Right renal cortex interstitium (tissue), 3 donors: ENCODE measurements at places on chromosomes 12 and 14. TPM values are rescaled to one million over a fixed set of nuclear protein-coding genes. Genes with fewer than 3 reads are reported as not detected.

OR4K1 gene
- not detected for polyA plus RNA-seq

NAV3 gene
- polyA plus RNA-seq, result 8.4 TPM

KRT8 gene
- 214 TPM for polyA plus RNA-seq

DNA sequence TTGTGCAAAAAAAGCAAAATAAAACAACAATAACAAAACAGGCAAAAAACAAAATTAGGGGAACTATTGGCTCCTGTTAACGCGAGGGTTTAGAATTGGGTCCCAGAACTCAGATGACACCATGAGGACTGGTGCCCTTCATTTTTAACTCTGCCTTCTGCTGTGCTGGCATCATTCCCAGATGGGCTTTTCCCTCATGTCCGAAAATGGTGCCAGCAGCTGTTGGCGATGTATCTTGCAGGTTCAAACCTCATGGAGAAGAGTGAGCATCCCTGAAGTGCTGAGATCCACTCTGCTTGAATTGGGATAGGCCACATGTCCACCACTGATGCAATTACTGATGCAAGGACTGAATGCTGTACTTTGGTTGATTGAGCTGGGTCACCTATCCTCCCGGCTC, 61.1 kb downstream of the MYRFL start:
- DNase-seq, result no peak

DNA sequence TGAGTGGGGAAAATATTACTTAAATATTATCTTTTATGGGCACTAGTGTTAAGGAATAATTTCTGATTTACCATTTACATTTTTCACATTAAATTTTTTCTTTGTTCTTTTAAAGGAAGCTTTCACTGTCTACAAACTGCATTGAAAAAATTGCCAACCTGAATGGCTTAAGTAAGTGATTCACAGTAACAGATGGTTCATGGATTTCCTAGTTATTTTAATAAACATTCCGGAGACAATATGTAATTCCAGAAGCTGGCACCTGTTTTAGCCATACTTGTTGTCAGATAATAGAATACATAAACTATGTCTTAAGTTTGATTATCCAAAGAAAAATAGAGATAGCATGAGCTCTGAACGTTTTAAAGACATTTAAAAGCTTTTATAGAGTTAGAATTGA, 17.1 kb downstream of the DNAL1 start:
- DNase-seq, result no peak

GRCh38 chr12:52669426-52669825, 10.8 kb downstream of the KRT1 start:
- DNase-seq, result no peak

GRCh38 chr14:38389681-38390080, 133.8 kb upstream of the CLEC14A start:
- DNase-seq, result no peak

VWF gene
- 12.5 TPM for polyA plus RNA-seq

DNA sequence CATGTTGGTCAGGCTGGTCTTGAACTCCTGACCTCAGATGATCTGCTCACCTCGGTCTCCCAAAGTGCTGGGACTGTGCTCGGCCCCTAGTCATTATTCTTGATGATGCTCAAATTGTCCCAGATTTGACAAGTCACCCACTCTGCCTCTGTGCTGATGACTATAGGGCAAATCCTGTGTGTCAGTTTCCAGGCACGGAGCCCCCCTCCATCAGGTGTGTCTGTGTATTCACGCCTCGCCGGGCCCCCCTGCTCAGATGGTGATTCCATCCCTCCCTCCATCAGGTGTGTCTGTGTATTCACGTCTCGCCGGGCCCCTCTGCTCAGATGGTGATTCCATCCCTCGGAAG, 4.3 kb upstream of the GPR132 start:
- no peak for DNase-seq

DNA sequence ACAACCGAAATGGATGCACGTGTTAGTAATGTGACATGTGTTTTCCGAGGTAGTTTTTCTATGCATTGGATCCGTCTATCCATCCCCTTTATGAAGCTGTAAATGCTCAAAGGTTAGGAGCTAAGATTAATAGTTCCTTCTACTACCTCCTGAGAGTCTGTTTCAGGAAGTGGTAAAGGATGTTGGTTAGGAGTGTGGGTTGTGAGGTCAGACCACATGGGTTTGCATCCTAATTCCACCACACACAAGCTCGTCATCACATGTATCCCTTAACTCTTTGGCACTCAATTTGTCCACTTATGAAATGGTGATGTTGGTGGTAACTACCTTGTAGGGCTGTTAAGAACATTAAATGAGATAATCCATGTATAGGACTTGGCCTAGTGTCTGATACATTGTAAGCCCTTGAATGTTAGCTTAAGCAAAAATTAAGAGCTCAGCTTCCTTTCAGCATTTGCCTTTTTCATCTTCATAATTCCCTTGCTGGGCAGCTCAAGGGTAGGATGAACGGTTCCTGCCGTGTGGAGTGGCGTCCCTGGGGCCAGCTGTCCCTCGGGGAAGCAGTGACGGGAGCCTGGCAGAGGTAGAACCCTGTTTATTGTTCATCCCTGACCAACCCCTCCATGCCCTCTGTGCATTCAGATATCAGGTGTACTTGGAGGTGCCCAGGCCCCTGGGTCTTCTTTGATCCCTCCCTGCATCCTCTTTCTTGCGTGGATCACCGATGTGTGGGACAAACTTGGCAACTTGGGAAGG, 52.3 kb downstream of the TSPAN9 start:
- no peak for DNase-seq

AKAP6 gene
- polyA plus RNA-seq, result 3.3 TPM

- no peak for DNase-seq
Measured at GRCh38 chr12:2292560-2292959, 239.8 kb downstream of the CACNA1C start.

DNA sequence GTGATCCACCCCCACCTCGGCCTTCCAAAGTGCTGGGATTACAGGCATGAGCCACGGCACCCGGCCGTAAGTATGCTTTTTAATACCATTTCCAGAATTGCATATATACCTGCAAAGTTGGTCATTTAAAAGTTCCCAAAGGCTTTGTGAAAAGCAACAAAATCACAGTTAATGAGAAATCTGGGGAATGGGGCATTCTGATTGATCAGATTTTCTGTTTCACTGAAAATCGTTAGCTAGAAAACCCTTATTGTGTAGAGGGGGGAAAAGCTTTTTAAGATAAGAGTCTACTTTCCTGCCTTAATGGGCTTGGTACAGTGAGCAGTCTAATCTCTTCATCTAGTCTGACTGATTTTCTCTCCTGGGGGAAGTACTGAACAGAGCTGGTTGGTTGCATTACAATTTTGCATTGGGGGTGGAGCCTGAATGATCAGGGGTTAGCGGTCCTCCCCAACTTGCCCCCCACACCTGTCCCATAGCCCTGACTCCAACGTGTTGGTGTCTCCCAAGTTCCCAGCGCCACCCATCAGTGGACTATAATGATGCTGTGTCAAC, 23.8 kb downstream of the IL31 start:
- DNase-seq, result no peak

- DNase-seq, result no peak
Measured at GRCh38 chr14:64628940-64629408, 75.2 kb upstream of the PLEKHG3 start.

DNA sequence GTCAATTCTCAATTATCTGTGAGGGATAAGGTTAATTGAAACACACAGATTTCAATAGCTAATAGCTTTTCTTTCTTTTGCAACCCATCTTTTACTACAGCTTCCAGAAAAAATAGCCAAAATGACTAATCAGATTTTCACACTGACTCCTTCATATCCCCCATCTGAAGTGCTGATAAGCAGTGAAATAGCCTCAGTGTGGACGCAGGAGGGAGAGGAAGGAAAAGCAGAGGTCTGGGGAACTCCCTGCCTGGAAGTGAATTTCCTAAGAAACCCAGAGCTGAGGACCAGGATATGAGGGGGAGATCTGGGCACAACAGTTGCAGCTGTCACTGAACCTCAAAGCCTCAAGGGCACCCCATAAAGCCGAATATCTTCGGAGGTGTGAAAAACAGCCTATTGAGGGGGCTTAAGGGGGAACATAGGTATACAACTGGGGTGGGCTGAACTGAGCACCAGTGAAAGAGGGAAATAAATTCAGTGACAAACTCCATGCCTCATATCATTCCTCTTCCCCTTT, 60.9 kb downstream of the EMP1 start:
- no peak for DNase-seq

GRIP1 gene
- polyA plus RNA-seq, result 23.4 TPM

GRCh38 chr12:132014915-132015280, 65.2 kb downstream of the EP400 start:
- DNase-seq, result no peak

DNA sequence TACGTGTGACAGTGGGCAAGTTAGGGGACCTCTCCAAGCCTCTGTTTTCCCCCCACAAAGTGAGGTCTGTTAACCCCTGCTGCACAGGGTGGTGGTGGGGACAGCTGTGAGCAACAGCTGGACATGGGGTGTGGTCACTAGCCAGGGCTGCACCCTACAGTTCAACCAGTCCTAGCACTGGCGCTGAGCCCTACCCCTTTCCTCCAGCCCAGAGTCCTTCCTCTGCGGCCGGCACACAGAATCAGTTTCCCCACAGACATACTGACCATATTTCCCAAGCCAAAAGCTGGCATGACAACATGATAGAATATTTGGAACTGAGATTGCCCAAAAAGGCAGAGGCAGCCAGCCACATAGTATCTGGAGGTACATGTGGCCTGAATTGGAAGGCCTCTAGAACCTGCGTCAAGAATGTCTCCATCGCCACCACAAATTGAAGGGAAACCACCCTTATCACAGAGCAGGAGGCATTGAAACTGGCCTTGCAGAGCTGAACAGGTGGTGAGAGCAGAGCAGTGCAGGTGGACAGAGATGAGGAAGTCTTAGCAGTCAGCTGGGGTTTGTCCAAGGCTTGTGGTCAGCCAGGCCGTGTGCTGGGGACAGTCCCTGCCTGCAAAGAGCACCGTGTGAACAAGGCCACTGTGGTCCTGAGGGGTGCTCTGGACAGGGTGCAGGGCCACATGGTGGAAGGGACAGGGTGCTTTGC, 21.2 kb downstream of the DEGS2 start:
- DNase-seq, result no peak

GRCh38 chr12:114580306-114580705, 103.7 kb downstream of the TBX3 start:
- DNase-seq, result no peak

DNA sequence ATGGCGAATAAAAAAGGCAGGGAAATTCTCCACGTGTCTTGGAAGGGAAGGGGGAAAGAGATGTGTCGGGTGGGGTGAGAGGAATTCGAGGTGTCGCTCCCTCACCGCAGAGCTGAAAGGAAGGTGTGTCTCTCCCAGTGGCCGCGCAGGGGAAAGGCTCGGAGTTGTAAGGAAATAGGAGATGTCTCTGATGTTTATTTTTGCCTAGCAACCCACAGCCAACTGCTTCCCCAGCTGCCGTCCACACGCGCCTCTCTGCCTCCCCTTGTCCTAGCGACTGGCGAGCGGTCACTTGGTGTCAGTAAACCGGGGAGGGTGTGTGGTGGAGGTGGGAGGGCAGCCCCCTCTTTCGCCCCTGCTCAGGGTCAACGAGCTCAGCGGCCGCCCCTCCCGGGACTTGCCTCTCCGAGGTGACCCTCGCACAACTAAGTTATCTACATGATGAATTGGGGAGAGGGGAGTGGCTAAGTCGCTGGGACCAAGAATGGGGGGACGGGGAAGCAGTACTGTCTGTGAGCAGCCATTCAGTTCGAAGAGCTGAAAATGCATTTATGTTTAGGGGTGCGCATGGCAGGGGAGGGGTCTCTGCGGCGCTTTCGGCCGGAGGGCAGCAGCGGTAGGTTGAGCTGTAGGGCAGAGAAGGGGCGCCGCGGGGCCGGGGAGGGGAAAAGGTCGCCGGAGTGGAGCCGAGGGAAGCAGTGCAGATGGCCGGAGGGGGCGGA, 585 bp upstream of the DYRK2 start:
- peak; percentile 80 for DNase-seq

LGMN gene
- 158 TPM for polyA plus RNA-seq

- no peak for DNase-seq
Measured at GRCh38 chr12:58079806-58080205, 138.4 kb downstream of the ATP23 start.

CIDEB gene
- polyA plus RNA-seq, result 28.5 TPM

GRCh38 chr12:113055594-113056380, 743 bp upstream of the DTX1 start:
- no peak for DNase-seq

LRRC43 gene
- polyA plus RNA-seq, result 3.7 TPM

DNA sequence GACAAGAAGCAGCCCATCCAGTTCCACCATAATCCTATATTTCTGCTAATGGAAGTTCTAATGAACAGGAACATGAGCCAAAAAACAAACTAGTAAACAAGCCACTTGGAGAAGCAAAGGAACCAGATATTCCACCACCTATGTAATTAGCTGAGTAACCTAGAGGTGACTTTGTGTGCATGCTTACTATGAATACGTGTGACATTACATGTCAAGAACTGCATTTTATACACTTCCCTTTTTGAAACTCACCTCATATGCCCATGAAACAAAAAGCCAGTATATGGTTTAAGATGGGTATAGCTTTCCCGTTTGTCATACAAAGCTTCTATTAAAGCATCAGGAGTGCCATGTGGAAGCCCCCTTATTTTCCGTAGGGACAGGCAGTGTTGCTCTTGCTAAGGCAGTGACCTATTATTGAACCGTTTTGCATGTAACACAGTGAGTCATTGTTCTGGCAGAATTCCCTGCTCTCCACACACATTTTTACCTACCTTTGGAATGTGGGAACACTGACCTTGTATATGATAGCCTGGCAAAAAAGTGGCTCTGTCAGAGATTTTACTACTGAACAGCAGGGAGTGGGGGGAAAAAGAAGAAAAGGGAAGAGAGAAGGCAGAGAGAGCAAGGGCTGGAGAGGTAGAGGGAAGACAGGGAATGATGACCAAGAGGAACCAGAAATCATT, 34.8 kb upstream of the FRMD6 start:
- no peak for DNase-seq

PRB2 gene
- not detected for polyA plus RNA-seq

USP44 gene
- polyA plus RNA-seq, result 2.4 TPM

- DNase-seq, result no peak
Measured at GRCh38 chr12:46109343-46110222, 119.2 kb upstream of the SCAF11 start.

- no peak for DNase-seq
Measured at GRCh38 chr14:76644855-76645518, 116.3 kb upstream of the VASH1 start.

GRCh38 chr14:100866666-100867630, 36.6 kb downstream of the RTL1 start:
- DNase-seq, result no peak

DNA sequence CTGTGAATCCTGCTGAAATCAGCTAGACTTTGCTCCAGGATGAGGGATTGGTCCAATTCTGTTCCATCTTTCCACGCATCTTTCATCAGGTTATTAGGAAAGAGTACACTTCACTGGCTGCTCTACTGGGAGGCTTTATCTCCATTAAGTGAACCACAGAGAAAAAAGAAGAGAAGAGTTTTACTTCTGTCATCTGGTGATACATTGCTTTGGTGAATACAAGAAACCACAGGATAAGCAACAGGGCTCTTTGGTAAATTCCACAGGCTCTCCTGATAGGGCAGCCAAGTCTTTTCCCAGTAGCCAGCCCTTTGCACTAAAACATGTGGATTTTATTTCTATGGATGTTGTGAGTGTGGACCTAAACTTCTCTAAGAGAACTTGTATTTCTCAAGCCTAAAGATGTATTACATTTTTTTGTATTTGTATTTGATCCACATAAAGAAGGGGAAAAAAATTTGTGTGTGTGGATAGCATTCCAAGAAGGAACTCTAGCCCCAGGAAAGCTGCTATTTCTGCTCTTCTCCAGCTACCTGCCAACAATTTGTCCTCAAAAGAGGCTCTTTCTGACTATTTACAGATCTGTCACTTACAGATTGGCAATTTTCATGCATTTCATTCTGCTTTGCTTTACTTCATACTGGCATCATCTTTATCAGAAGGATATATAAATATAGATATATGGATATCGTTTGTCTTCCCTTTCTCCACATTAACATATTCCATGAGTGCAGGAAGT, 1117.6 kb upstream of the TMEM132C start:
- no peak for DNase-seq

- DNase-seq, result no peak
Measured at GRCh38 chr12:49304161-49304560, 9.2 kb downstream of the PRPH start.
